A549 (cell line): ENCODE measurements at places on chromosomes 7 and 10.

GRCh38 chr10:53127686-53128085 is 355.1 kb upstream of the MBL2 start:
- no peak for DNase-seq

- no peak for DNase-seq
Observed at GRCh38 chr7:49976238-49976637, 116.8 kb downstream of the ZPBP start.

DNA sequence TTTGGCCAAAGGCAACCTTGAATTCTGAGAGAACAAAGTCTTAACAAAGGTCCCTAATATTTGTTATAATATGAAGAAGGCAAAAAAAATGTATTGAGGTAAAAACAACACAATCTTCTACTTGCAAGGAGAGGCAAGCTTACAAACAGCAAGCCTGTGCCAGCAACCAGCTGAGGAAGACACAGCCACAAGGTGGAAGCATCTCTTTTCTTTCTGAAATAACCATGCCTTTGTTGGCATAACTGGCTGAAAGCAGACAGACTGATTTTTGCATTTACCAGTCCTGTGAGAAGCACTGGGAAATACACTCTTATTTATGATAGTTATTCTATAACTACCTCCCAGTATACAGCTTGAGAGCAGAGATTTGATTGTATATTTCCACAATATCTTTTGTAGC is 292.0 kb downstream of the PHTF2 start:
- peak; percentile 7 for DNase-seq

- DNase-seq, result peak; percentile 5
Observed at GRCh38 chr7:86932038-86932512, 127.4 kb downstream of the ELAPOR2 start.

- peak; percentile 46 for DNase-seq
Observed at GRCh38 chr10:131891196-131891928, 9.4 kb upstream of the PPP2R2D start.

- no peak for DNase-seq
Observed at GRCh38 chr7:70614237-70615045, 517.5 kb upstream of the GALNT17 start.

DNA sequence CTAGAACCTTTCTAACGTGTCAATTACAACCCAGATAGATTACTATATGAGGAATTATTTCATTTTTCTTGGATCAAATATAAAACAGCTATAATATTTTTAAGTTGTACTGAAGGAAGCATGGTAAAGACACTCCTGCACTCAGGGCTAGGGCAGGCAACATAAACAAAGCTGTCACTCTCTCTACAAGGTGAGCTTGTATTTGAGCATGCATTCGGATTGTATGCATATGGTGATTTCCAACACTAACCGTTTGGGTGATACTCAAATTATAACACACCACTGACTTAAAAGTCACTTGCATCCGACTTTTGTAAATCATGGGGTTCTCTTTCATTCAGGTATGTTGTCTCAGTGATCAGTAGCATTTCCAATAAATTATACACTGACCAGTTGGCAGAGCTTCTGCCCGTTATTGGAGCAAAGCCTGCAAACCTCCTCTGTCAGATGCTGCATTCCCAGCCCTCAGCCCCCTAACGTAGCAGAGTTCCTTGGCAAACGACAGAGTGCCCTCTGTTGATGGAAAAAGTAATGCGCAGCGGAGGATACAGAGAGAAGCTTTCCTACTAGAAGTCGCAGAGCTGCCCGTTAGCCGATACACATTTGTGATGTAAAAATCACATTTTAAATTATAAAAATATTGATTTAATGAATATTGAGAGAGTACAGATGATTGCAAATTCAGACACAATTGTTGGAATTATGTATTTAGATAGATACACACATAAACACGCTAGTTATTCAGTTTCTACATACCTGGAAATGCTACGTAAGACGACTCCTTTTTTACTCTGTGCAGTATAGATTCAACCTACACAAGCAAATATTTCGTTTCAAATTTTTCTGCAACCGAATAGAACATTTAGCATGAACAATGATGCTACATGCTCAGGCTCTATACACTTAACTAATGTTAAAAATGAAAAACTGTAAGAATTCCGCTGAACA is 173.9 kb upstream of the SP4 start:
- DNase-seq, result peak; percentile 25

- no peak for DNase-seq
Observed at GRCh38 chr7:96017877-96018276, 245.5 kb downstream of the DYNC1I1 start.

GRCh38 chr10:95626500-95626899 is 30.0 kb downstream of the ALDH18A1 start:
- no peak for DNase-seq

DNA sequence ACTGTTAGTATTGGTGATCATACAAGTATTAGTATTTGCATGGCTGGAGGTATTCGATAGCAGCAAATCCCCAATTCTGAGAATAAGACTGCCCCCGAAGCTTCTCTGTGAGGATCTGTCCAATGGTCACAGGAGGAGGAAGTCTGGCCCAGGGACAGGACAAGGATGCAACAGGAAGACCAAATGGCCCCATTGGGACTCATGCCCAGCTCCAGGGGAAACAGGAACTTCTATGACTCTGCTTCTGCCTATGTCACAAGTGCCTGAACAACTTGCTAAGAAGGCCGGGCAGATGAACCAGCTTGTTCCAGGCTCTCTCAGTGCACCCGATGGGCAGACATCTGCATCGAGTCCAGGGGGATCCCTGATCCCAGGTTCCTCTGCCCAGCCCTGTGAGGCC is 172.0 kb upstream of the GRB10 start:
- no peak for DNase-seq

- no peak for DNase-seq
Observed at GRCh38 chr7:66182920-66183319, 22.2 kb upstream of the TPST1 start.

DNA sequence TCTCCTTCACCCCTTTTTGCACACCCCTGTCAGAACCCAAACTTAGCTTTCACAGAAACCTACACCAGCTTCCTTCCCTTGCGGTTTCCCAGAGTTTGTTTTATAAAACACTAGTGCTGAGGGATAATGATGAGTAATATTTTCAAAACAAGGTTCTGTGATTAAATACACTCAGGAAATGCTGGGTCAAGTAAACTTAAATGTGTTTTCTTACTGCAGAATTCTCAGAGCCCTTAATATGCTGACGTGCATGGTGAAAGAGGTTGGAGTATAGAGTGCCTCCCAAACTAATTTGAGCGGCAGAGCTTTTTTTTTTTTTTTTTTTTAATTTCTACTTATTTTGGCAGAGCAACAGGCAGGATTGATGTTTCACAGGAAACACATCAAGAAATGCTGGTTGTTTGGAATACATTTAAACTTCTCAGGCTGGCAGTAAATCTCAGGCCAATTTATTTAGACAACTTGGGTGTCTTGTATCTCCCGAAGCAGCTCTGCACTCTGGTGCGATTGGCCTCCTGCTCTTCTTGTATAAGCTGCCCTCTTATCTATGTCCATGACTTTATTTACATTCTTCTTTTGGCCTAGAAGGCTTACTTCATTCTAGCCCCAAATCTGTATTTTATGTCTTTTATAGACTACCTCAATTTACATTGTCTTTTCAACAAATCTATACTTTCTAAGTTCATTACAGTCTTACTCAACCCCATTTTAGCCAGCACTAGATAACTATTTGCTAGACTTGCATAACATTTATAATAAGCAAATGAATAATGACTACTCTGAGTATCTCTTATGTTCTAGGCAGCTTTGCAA is 165.4 kb downstream of the BMPER start:
- DNase-seq, result peak; percentile 42

DNA sequence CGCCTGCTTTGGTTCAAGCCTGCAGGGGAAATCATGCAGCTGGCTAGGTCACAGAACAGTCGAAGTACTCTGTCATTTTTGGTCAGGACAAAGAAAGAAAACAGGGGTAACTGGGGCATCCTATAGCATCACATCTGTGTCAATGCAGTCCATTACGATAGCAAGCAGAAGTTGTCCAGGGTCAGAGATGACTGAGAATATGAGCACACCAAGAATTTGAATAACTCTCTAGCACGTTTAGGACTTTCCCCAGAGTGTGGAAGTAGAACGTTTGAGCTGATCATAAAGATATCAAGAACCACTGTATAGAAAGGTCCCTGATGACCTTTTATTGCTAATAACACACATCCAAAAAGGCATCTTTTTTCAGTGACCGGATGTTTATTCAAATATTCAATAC is 12.7 kb upstream of the HECW1 start:
- DNase-seq, result no peak

DNA sequence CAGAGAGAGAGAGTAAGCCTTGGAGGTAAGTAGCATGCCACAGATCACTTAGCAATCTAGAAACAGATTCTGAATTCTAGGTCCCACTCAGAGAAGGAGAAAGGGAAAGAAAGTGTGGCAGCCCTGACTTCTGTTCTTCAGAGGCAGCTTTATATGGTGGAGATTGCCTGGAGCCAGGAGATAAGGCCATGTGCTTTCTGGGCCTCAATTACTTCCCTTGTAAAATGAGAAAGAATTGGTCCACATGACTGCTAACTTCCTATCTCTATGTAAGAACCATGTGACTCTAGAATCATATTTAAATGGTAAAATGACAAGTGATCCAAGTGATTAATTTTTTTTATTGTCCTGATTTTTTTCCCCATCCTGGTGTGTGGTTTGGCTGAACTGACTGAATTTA is 64.1 kb downstream of the HHEX start:
- no peak for DNase-seq

DNA sequence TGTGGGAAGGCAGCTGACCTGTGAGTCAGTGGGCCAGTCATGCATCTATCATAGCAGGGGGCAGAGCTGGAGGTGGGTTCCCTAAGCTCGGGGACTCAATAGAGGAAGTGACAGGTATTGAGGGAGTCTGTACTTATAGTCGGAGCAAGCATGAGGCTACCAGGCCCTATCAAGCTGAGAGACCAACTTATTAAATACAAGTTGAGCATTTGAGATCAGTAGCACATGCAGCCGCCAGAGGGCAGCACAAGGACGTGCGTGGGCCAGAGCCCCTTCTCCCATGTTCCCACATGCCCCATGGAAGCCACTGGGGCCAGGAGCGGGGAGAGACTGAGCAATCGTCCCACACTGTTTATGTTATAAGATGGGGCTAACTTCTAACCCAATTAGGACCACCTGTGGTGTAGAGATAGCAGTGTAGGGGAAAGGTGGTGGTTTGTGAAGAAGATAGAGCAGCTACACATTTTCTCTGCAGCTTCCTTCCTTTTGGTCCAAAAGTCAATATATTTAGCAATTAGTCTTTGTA is 13.0 kb upstream of the STK31 start:
- DNase-seq, result peak; percentile 55

- no peak for DNase-seq
Observed at GRCh38 chr7:151657173-151657572, 137.5 kb upstream of the RHEB start.

DNA sequence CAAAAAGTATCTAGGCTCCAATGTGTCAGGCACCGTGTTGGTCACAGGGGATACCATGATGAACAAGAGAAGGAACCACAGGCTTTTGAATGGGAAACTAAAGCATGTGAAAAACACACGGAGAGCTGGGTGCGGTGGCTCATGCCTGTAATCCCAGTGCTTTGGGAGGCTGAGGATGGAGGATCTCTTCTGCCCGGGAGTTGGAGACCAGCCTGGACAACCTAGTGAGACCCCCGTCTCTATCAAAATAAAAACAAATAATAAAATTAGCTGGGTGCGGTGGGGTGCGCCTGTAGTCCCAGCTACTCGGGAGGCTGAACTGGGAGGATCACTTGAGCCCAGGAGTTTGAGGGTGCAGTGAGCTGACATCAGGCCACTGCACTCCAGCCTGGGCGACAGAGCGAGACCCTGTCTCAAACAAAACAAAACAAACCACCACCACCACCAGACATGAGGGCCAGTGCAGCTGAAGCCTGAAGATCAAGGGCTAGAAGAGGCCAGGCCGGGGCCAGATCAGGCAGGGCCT is 611 bp upstream of the COPS6 start:
- DNase-seq, result no peak

GRCh38 chr7:130719541-130719940 is 14.5 kb downstream of the KLF14 start:
- no peak for DNase-seq

DNA sequence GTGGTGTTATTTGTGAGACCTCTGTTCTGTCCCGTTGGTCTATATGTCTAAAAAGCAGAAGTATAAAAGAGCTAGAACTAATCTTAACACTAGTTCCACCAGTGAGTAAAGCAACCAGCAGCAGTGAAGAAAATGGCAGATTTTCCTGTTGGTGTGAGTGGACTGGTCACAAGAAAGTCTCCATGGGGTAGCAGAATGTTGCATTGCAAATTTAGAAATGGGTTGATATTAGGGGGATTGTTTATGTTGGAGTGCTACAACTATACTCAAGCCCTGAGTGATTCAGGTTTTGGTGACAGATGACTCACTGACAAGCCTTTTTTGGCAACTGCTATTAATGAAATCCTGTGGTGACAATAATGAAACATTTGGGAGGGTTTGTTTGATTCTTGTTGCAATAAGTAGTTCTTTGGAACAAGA is 5.6 kb downstream of the AVL9 start:
- DNase-seq, result no peak

GRCh38 chr7:42091461-42092291 is 145.3 kb downstream of the GLI3 start:
- no peak for DNase-seq

GRCh38 chr7:47327698-47328391 is 254.1 kb downstream of the TNS3 start:
- DNase-seq, result no peak

- DNase-seq, result no peak
Observed at GRCh38 chr10:64648915-64649314, 1127.7 kb downstream of the REEP3 start.

DNA sequence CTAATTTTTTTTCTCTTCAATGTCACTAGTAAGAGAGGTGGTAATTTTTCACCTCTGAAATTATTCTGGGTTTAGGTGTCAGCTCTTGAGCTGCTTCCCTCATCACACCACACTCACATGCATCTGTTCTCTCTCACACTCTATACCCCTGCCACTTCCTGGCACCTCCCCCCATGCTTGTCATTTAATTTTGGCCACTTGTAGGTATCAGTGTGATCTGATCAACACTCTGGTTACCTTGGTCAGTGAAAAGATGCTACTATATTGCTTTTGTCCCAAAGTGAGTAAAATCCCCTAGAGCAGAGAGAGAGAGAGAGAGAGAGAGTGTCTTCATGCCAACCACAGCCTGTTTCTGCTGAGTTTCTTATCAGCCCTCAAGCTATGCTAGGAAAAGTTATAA is 42.5 kb downstream of the STK17A start:
- DNase-seq, result no peak

DNA sequence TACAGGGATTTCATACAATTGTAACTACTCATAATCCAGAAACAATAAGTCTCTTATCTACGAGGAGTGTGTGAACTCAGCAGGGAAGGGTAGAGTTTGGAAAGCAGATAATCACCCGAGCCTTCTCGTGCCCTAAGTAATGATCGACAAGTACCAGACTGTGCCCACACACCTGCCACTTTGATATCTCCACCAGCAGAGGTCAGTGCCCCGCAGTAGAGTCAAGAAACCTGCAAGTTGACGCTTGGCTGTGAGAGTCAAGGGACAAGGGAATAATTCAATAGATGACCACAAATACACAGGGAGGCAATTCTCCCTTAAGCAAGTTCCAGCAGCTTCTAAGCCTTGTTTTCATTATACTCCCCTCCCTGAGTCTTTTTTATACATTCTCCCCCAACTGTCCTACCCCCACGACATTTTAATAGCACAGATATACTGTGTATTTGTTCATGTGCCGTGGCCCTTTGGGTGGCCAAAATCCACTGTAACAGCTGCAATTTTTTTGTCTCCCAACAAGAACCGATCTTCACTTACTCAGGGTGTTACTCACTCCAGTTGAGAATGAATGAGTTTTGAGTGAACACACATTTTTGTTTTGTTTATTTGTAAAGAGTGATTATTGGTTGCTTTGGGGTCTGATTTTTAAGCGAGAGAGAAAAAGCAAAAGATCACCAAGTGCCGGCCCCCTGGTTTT is 106.9 kb upstream of the RHEB start:
- DNase-seq, result peak; percentile 71
